ENCODE measurements at places on chromosomes 6 and 20.

DNA sequence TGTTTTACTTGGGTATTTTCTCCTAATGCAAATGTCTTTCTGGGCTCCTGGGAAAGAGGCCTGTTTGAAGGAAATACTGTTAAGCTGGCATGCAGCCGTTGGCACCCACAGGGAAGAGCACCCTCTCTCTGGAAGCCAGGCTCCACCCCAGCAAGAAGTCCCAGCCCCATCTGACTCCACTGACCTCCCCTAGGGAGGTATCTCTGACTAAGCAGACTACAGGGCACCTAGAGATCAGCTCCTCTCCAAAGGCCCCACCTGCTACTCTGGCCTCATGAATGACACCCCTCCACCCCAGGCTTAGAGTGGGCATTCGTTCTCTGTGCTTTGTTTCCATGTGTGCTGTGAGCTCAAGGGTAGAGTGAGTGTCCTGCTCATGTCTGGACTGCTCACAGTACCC is 6.4 kb upstream of the MDGA1 start:
- DNase-seq = no peak

GRCh38 chr6:16728513-16729182 is 32.6 kb downstream of the ATXN1 start:
- DNase-seq = no peak

DNA sequence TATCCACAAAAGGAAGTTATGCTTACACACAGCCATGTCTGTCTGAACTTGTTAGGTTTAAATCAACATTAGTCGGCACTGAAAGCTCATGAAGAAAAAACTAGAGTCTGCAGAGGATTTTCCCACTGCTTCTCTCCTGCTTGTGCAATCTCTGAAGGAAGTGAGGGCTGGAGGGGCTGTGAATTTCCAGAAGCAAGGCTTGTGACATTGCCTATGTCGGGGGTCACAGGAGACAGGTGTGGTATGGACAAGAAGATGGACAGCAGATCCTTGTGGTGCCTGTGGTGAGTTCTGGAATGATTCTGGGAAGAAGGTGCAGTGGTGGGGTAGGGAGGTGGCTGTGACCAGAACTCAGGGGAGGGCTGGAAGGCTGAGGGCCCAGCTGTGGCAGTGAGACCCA is 84.3 kb upstream of the TRAF3IP2 start:
- DNase-seq = no peak

DNA sequence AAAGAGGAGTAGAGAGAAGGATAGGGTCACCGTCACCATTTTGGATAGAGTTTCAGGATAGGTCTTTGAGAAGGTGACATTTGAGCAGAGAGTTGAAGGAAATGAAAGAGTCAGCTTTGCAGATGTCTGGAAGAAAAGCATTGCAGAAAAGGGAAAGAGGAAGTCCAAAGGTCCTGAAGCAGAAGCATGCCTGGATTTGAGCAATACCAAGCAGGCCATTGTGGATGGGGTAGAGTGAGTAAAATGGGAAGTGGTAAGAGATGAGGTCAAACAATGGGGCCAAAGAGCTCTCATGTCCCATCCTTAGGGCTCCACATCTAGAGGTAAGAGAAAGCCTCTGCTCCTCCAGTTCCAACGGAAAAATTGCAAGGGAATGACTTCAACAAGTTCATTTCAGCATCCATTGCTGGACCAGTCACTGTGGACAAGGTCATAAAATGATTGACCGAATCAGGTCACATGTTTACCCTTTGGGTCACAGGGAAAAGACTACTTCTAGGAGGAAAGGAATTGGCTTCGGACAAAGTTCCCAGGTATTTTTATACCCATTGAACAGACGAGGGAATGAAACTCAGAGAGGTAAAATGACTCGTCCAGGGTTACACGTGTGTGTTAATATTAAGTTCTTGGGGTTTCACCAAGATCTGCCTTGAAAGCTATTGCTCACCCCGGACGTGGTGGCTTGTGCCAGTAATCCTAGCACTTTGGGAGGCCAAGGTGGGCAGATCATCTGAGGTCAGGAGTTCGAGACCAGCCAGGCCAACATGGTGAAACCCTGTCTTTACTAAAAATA is 6.6 kb upstream of the SAMHD1 start:
- no peak for DNase-seq

DNA sequence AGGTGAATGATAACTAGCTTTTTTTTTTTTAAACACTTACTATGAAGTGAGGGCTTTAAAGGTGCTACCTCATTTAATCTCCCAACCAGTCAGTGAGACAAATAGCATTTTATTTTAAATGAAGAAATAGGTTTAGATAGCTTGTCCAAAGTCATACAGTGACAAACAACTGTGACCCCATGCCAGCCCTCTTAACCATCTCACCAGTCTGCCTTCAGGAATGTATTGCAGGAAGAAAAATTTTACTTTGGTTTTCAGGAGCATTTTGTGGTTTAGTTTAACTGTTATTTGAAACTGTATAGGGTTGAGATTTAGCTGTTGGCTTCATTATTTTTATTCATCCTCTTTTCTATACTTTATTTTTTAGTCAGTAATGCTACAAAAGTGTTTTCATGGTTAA is 18.6 kb downstream of the DSE start:
- no peak for DNase-seq

- DNase-seq = no peak
Observed at GRCh38 chr6:136438441-136438840, 111.8 kb downstream of the MAP7 start.

- DNase-seq = no peak
Observed at GRCh38 chr6:87094576-87094975, 330 bp downstream of the CGA start.

GRCh38 chr20:8757146-8757545 is 311.7 kb upstream of the PLCB4 start:
- DNase-seq = no peak

DNA sequence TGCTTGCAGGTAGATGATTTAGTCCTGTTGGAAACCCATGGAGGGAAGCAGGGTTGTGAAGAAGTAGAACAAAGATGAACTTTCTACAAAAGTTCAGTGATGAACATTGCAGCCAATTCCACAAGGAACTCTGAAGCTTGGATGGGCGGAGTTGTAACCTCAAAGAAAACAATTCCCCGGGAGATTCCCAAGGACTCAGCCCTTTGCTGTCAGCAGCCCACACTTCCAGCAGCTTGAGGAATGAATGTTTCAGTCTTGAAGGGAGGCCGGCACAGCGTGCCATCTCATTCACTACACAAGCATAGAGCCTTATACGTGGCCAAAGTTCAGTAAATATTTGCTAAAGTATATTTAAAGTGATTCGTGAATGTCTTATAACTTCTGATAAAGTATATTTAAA is 269.4 kb downstream of the NKAIN2 start:
- DNase-seq = no peak

GRCh38 chr6:118408863-118409262 is 139.2 kb upstream of the PLN start:
- DNase-seq = no peak

- DNase-seq = no peak
Observed at GRCh38 chr6:49097116-49097515, 365.9 kb downstream of the MMUT start.

- no peak for DNase-seq
Observed at GRCh38 chr6:130132286-130132701, 90.5 kb downstream of the SAMD3 start.

DNA sequence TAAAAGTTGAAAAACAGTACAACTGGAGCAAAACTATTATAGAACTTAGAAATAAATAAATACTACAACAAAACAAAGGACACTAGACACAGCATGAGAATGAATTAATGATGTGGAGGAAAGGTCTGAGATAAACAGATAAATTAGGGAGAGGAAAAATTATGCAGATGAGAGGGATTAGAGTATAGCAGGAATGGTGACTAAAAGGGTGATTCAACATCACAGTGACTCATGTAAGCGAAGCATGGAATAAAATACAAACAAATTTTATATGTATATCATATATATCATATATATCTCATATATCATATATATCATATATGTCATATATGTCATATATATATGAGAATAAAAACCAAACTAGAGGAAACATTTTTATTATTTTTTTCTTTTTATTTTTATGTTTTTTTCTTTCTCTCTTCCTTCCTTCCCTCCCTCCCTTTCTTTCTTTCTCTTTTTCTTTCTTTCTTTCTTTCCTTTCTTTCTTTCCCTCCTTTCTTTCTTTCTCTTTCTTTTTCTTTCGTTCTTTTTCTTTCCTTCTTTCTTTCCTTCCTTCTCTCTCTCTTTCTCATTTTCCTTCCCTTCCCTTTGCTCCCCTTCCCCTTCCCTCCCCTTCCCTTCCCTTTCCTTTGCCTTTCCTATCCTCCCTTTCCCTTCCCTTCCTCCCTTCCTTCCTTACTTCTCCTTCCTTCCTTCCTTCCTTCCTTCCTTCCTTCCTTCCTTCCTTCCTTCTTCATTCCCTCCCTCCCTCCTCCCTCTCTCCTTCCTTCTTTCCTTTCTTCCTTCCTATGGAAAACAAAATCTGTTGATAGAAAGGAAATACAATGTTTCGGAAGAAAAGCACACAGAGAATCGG is 1014.6 kb downstream of the GRIK2 start:
- DNase-seq = no peak

DNA sequence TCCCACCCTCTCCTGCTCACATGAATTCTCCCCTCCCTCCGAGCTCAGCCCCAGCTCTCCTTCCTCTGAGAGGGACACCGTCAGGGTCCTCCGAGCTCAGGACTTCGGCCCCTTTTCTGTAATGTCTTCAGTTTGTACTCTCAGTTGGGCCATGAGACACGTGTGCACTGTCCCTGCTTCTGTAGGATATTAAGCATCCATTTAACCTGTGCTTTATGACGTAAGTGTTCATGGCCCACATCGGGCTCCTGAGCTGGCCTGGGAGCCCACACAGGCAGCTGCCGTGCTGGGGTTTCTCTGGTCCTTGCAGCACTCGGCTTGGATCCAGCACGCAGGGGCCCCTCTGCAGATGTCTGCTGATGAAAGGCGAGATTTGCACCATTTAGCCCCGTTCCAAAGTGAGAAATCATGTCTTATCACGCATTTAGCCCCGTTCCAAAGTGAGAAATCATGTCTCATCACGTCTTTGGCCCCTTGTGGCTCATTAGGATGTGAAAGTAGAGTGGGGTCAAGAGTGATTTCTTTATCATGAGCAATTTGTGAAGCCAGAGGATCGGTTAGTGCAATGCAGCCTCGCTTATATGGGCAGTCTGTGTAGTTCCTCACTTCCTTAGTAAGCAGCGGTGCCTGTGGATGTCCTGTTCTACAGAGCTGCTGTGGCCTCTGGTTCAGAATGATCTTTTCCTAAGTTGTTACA is 25.3 kb downstream of the DUSP22 start:
- no peak for DNase-seq

DNA sequence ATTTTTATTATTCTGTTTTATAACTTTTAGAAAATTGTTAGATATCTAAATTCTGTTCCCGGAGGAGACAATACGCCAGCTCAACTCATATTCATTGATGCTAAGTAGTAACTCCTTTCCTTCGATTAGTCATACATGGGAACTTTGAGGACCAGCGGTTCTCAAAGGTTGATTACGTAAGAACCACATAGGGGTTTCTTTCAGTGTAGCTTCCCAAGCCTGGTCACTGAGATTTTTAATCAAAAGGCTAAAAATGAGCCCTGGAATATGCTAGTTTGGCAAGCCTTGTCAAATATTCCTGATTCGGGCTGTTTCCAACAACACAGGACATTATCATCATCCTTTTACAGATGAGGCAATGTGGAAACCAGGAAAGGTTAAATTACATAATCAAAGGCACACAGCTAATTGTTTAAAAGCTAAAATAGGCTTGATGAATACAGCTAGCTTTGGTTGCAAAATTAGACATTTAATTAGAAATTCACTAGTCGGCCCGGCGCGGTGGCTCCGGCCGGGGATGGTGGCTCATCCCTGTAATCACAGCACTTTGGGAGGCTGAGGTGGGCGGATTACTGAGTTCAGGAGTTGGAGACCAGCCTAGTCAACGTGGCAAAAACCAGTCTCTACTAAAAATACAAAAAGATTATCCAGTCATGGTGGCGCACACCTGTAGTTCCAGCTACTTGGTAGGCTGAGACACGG is 14.6 kb upstream of the MEI4 start:
- DNase-seq = no peak

DNA sequence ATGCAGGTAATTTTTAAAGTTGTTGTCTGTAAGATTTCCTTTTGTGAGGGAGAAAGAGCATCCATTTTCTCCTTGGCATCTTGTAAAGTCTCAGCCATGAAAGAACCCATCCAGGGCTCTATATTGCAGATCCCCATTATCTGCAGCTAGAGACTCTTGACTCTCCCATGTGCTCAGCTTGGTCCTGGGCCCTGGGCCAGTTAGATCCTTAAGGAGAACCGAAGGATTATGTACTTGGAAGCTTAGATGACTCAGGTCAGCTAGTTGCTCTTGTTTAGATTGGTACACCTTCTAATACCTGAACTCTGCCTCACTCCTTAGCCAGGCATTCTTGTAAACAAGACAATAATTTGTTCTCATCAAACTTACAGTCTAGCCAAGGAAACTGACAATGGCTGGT is 1617.6 kb downstream of the KHDRBS2 start:
- no peak for DNase-seq

- DNase-seq = no peak
Observed at GRCh38 chr6:52566201-52566600, 10.7 kb downstream of the TRAM2 start.

GRCh38 chr20:22836877-22837276 is 198.2 kb upstream of the SSTR4 start:
- no peak for DNase-seq

GRCh38 chr6:95784869-95785268 is 207.5 kb downstream of the MANEA start:
- no peak for DNase-seq

- DNase-seq = no peak
Observed at GRCh38 chr6:98843271-98844243, 9.2 kb downstream of the POU3F2 start.

GRCh38 chr6:113805173-113805790 is 51.9 kb upstream of the MARCKS start:
- DNase-seq = no peak

DNA sequence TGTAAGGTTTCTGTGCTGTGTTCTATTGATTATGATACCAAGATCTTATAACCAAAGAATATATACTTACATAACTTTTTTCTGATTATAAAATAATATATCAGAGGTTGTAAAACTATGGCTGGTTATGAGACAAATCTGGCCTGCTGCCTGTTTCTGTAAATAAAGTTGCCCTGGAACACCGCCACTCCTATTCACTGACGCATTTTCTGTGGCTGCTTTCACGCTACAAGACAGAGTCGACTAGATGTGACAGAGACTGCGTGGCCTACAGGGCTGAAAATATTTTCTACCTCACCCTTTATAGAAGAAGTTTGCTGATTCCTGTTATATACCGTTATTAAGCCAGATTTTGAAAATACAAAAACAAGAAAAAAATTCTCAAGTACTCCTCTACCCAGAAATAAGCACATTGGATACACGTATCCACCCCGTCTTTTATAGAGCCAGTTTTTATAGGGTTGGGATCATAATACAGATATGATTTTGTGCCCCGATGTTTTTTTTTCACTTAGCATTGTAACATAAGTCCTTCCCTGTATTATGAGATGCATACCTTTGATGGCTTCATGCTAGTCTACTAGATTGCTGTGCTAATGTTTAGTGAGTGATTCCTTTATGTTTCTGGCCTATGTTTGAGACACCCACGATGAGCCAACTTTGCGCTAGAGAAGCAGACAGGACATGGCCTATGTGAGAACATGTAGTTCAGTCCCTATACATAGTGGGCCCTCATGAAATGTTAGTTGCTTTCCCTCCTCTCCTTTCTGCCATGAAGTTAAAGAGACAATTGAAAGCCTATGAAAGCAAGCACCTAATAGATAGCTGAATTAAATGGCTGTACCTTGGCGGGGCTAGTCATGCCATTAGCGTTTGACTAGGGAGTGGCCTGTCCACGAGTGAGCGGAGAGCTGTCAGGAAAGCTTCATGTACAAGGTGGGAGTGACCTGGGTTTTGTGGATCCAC is 98.1 kb upstream of the KCNK16 start:
- DNase-seq = no peak
